ENCODE measurements at places on chromosomes 5 and 9. TPM values are rescaled to one million over a fixed set of nuclear protein-coding genes. Genes with fewer than 3 reads are reported as not detected.

NR2F1-AS1 gene
- 6.4 TPM for total RNA-seq

GRCh38 chr5:68891718-68892117, 202.1 kb upstream of the SLC30A5 start:
- no peak for DNase-seq
- H3K4me1 ChIP-seq = no peaks in the 10 kb centered on the region

GRCh38 chr5:170791325-170791954, 7.9 kb downstream of the GABRP start:
- H3K27me3 ChIP-seq = peaks cover 6% of the 10 kb centered on the region
- peaks cover 26% of the 10 kb centered on the region for H3K4me1 ChIP-seq
- peaks cover 8% of the 10 kb centered on the region for H3K36me3 ChIP-seq
- H3K4me3 ChIP-seq = no peak overlapping the region

GRCh38 chr5:121967187-121967586, 5.4 kb downstream of the SRFBP1 start:
- H3K27me3 ChIP-seq = peaks cover 8% of the 10 kb centered on the region
- peaks cover 6% of the 10 kb centered on the region for H3K36me3 ChIP-seq
- H3K4me3 ChIP-seq = no peak overlapping the region
- H3K4me1 ChIP-seq = peaks cover 32% of the 10 kb centered on the region

DNA sequence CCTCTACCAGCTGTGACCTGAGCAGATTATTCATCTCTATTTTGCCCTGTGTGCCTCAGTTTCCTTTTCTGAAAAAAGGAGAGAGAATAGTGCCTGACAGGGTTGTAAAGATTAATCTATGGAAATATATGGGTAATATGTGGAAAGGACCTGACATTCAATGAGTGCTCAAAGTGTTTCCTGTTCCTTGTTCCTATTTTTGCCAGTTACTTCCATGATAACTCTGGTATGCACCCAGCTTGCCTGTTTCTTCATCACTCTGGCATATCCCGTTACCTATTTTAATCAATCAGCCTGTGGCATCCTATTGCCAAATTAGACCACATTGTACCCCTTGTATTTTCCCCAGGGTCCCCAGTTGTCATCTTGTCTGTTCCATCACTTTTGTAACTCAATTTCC, 3.6 kb upstream of the ARAP3 start:
- H3K4me3 ChIP-seq = no peak overlapping the region
- H3K4me1 ChIP-seq = peaks cover 73% of the 10 kb centered on the region
- peaks cover 10% of the 10 kb centered on the region for H3K27me3 ChIP-seq

- H3K4me1 ChIP-seq = no peaks in the 10 kb centered on the region
- no peak overlapping the region for H3K4me3 ChIP-seq
- H3K27ac ChIP-seq = no peak overlapping the region
- H3K27me3 ChIP-seq = no peaks in the 10 kb centered on the region
These were observed 299.1 kb upstream of the TYRP1 start for GRCh38 chr9:12394105-12394504.

DNA sequence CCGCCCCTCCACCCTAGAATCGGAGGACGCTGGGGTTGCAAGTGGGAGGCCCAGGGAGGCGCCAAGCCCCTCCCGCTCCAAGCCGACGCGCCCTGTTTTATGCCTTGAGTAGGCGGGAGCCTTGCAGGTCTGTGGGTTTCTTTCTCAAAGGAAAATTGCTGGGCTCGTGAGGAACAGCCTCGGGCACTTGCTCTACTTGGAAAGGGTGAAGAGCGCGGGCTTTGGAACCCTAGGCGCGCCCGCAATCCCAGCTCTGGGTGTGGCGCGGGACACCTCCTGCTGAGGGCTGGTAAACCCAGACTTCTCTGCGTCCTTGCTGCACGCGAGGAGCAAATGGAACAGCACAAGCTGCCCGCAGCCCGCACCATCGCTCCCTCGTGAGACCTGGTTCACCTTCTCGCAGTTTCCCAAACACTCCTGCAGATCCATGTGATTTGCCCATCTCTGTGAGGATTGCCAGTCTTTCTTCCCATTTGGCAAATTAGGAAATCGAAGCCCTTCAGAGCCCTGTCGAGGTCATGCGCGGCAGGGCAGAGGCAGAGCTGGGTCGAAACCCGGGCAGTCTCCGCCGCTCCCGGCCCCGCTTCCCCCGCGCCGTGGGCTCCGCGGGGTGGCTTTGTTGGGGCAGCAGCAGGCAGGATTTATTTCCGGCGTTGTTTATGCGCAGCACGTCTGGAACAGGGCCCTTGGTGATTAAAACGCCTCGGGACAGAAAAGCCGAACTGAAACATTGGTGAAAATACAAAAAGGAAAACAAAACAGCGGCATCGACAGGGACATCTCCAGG, 98.4 kb upstream of the CPLX2 start:
- H3K27ac ChIP-seq = no peak overlapping the region
- no peak for DNase-seq
- H3K4me1 ChIP-seq = no peaks in the 10 kb centered on the region
- peaks cover 3% of the 10 kb centered on the region for H3K27me3 ChIP-seq

AP3B1 gene
- 60.9 TPM for total RNA-seq

- H3K36me3 ChIP-seq = no peaks in the 10 kb centered on the region
- no peak for DNase-seq
- no peak overlapping the region for H3K4me3 ChIP-seq
- H3K4me1 ChIP-seq = peaks cover 4% of the 10 kb centered on the region
- H3K27ac ChIP-seq = no peak overlapping the region
- H3K27me3 ChIP-seq = peaks cover 2% of the 10 kb centered on the region
These were observed 9.5 kb upstream of the COMMD10 start for GRCh38 chr5:116075191-116075831.

URM1 gene
- total RNA-seq = 96.1 TPM

- H3K36me3 ChIP-seq = peaks cover 9% of the 10 kb centered on the region
- no peak overlapping the region for H3K4me3 ChIP-seq
- peaks cover 2% of the 10 kb centered on the region for H3K27me3 ChIP-seq
- DNase-seq = no peak
These were observed 35.6 kb downstream of the MTX3 start for GRCh38 chr5:79955356-79955895.

DNA sequence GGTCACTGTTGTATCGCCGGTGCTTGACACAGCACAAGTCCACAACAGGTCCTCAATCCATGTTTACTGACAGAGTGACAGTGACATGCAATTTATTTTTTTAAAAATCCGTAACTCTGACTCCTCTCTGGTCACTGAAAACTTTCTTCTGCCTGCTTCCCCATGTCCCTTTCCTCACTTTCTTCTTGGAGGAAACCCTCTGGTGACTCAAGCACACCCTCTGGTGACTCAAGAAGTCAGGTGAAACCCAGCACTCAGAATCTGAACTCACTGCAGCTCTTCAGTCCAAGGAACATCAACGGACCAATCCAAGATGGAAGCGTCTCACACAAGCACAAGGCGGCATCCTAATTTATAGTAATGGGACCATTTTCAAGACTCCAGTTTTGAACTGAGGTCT, 245.9 kb downstream of the FSTL4 start:
- no peak overlapping the region for H3K4me3 ChIP-seq
- no peak for DNase-seq
- H3K36me3 ChIP-seq = no peaks in the 10 kb centered on the region
- no peak overlapping the region for H3K27ac ChIP-seq
- no peaks in the 10 kb centered on the region for H3K4me1 ChIP-seq

TRPM3 gene
- 0.54 TPM for total RNA-seq

DNA sequence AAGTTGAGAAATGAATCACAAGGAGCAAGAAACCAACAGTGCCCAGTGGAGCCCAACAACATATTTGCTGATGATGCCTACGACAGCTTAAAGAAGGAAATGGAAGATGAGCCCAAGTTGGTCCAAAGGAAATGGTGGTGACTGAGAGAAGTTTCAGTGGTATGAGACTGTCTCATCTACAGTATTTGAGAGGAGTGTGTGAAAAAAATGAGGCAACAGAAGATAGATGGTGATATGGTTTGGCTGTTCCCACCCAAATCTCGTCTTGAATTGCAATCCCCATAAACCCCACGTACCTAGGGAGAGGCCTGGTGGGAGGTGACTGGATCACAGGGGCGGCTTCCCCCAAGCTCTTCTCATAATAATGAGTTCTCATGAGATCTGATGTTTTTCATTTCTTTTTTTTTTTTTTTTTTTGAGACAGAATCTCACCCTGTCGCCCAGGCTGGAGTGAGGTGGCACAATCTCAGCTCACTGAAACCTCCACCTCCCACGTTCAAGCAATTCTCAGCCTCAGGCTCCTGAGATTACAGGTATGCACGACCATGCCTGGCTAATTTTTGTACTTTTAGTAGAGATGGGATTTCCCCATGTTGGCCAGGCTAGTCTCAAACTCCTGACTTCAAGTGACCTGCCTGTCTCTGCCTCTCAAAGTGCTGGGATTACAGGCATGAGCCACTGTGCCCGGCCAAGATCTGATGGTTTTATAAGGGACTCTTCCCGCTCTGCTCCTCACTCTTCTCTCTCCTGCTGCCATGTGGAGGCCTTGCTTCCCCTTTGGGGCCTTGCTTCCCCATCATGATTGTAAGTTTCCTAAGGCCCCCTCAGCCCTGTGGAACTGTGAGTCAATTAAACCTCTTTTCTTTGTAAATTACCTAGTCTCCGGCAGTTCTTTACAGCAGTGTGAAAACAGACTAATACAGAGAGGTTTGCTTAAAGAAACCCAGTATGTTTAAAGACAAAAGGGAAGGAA, 30.2 kb downstream of the EFCAB9 start:
- peaks cover 2% of the 10 kb centered on the region for H3K27me3 ChIP-seq
- H3K27ac ChIP-seq = no peak overlapping the region
- peaks cover 30% of the 10 kb centered on the region for H3K36me3 ChIP-seq
- no peaks in the 10 kb centered on the region for H3K4me1 ChIP-seq
- no peak for DNase-seq

DNA sequence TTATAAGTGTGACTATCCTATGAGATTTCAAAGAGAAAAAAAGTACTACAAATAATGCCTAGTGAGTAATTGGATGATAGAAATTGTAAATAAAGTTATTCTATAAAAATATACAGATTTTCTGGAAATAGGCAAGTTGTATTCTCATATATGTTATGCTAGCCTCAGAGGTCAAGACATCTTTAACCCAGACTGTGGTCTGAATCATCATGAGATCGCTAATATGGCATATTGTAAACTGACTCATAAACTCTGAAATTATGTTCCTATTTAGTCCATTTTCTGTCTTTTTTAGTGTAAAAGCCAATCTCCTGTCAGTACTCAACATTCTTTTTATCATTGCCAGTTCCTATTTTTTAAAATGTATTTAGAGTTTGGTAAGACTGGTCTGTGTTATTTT, 14.2 kb downstream of the LOX start:
- DNase-seq = no peak
- peaks cover 4% of the 10 kb centered on the region for H3K4me1 ChIP-seq
- no peaks in the 10 kb centered on the region for H3K36me3 ChIP-seq

DNA sequence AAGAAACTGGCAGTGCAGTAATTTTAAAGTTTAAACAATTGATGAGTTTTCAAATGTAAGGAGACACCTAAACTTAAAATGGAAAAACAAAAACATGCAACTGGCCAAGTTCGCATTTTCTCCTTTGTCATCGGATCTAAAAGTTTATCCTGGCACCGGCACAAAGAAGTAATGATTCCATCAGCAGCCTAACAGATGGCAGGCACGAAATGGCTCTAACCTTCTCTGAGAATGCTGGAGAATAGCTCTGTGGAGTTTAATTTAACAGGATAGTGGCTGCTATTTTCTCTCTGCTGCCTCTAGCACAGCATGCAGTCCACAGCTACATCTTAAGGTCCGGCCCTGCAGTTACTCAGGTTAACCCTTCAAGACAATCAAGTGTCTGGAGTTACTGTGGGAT, 82.2 kb downstream of the PRELID2 start:
- peaks cover 1% of the 10 kb centered on the region for H3K27me3 ChIP-seq
- no peak overlapping the region for H3K27ac ChIP-seq

GRCh38 chr5:137837491-137838394, 29.9 kb upstream of the MYOT start:
- no peak overlapping the region for H3K4me3 ChIP-seq
- peaks cover 6% of the 10 kb centered on the region for H3K4me1 ChIP-seq
- H3K27me3 ChIP-seq = peaks cover 1% of the 10 kb centered on the region

- H3K36me3 ChIP-seq = no peaks in the 10 kb centered on the region
- no peak for DNase-seq
- no peak overlapping the region for H3K27ac ChIP-seq
- H3K27me3 ChIP-seq = no peaks in the 10 kb centered on the region
- H3K4me1 ChIP-seq = peaks cover 5% of the 10 kb centered on the region
- no peak overlapping the region for H3K4me3 ChIP-seq
These were observed 116.2 kb upstream of the CNTLN start for GRCh38 chr9:17018540-17019196.

TNC gene
- 10.1 TPM for total RNA-seq

GPR151 gene
- not detected for total RNA-seq

DNA sequence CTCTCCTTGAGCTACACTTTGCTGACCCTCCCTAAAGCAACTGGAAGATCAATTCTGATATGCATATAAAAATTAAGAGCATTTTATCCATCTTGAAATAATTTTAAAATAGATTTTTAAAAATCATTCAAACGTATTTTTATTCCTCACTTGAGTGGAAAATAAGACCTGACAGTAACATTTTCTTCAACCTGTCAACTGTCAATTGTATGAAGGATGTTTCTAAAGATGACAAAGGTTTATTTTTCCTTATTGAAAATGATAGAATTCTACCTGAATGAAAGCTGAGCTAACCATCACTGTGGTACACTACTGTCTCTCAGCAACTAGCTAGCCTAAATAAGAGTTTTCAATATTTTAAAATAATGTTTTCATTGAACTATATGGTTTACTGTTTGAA, 7.0 kb downstream of the EFNA5 start:
- no peak overlapping the region for H3K27ac ChIP-seq
- no peak overlapping the region for H3K4me3 ChIP-seq

GRCh38 chr9:14004110-14004509, 309.8 kb downstream of the NFIB start:
- DNase-seq = no peak
- H3K36me3 ChIP-seq = no peaks in the 10 kb centered on the region
- peaks cover 5% of the 10 kb centered on the region for H3K27me3 ChIP-seq
- H3K4me1 ChIP-seq = no peaks in the 10 kb centered on the region

DNA sequence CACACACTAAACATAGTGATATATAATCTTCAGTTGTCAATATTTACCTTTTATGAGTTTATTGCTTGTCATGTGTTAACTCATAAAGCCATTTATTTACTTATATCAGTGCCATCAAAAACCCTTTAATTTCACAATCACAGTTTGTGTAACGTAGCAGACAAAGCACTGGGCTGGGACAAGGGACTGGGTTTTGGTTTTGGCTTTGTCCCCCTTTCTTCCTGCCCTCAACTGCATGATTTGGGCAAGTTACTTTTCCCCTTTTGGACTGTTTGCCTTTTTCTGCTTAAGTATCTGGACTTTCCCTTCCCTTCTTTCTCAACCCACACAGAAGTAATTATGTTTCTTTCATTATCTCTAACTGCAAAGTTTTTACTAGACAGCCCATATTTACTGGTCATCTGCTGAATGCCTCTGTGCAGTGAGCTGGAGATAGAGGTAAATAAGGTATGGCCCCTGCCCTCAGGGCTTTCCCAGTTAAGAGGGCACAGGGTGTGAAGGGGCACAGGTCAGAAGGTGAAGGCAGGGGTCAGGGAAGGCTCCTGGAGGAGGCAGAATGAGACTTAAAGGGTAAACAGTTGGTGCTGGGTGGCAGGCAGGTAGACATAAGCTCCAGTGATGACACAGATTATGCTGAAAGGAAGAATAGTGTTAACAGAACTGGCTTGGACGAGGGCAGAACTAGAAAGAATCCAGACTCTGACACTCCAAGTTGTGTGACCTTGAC, 14.8 kb upstream of the NR3C1 start:
- no peak for DNase-seq
- H3K4me1 ChIP-seq = no peaks in the 10 kb centered on the region
- no peak overlapping the region for H3K27ac ChIP-seq
